ENCODE measurements at places on chromosomes 3 and 15.

- no peak for DNase-seq
These were observed 51.0 kb downstream of the CCDC54 start for GRCh38 chr3:107428051-107428858.

- DNase-seq = no peak
These were observed 72.9 kb downstream of the CHSY1 start for GRCh38 chr15:101178931-101179330.

- DNase-seq = no peak
These were observed 836 bp upstream of the AKAP13 start for GRCh38 chr15:85379403-85380131.

DNA sequence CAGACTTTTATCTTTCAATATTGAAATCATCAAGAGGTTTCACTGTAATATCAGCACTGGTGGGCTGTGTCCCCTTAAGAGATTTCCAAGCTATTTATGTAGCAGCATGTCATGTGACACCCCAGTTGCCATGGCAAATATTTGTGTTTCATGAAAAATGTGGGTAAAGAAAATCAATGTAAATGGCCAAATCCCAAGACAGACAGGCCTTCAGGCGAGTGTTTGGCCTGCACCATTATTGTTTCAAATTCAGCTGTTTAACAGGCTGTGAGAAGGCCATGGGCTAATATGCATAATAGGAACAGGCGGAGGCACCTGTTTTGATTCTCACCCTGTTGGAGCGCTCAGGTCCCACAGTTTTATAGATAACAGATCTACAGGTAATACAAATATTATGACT lies 104.2 kb downstream of the IQCH start:
- DNase-seq = no peak
